ENCODE measurements at places on chromosomes 11 and 22. TPM values are rescaled to one million over a fixed set of nuclear protein-coding genes. Genes with fewer than 3 reads are reported as not detected.

GRCh38 chr11:72783144-72783905, 10.5 kb downstream of the STARD10 start:
- H3K4me1 ChIP-seq: peaks cover 37% of the 10 kb centered on the region
- no peak overlapping the region for H3K4me3 ChIP-seq
- H3K27ac ChIP-seq: no peak overlapping the region
- no peak for DNase-seq
- no peaks in the 10 kb centered on the region for H3K36me3 ChIP-seq

DNA sequence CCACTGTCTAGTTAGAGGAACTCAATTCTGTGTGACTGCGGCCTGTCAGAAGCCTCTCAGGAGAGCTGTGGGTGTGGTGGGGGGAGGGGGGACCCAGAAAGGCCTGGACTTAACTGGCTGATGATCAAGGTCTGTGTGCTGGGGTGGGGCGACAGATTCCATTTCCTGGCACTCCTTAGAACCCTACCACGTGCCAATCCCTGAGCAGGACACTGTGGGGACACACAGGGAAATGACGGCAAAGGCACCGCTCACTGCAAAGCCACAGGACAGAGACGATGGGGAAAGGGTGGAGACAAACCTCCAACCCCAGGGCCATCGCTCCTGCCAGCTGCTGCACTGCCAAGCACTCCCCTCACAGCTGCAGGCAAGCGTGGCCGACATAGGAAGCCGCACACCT, 58.4 kb upstream of the BID start:
- H3K4me3 ChIP-seq: no peak overlapping the region
- H3K27ac ChIP-seq: peak overlapping the region; percentile 88
- H3K36me3 ChIP-seq: peaks cover 21% of the 10 kb centered on the region
- peaks cover 79% of the 10 kb centered on the region for H3K4me1 ChIP-seq

DNA sequence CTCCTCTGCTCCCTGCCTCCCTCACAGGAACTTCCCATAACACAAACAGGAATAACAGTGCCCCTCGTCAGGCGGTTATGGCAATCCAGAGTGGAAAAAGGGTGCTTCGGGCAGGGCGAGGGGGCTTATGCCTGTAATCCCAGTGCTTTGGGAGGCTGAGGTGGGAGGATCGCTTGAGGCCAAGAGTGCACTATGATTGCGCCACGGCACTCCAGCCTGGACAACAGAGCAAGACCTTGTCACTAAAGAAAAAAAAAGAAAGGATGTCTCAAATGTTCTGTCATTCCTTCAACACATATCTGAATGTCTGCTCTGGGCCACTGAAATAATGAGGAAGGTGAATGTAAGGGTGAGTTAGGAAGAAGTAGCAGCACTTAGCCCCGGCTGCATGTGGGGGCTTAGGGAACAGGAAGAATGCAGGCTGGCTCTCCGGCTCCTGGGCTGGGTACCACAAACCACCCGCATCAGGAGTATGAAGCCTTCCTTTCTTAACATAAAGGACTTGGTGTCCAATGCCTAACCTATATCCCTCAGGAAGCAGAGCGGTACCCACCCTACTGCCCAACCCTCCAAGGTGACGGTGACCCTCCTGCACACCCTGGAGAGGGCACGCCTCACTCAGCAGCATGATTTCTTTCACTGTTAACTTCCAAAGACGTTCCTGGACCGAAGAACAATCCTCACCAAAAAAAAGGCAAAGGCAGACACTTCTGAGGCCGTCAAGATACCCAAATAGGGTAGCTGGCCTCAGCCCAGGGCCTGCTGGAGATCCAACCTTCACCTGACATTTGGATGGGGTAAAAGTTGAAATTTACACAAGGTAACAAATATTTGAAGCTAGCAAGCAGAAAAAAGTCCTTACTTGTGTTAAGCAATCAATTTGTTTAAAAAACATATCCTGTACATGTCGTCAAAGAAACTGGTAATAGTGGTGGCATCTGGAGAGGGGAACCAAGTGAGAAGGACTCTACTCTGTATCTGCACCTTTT, 3.8 kb downstream of the CPT1A start:
- peak overlapping the region; percentile 99 for H3K4me3 ChIP-seq
- H3K36me3 ChIP-seq: peaks cover 4% of the 10 kb centered on the region
- H3K4me1 ChIP-seq: peaks cover 91% of the 10 kb centered on the region
- no peaks in the 10 kb centered on the region for H3K27me3 ChIP-seq
- peak overlapping the region; percentile 97 for H3K27ac ChIP-seq
- DNase-seq: no peak

- peaks cover 70% of the 10 kb centered on the region for H3K36me3 ChIP-seq
- H3K4me3 ChIP-seq: no peak overlapping the region
- H3K27ac ChIP-seq: peak overlapping the region; percentile 90
Measured at GRCh38 chr22:41524809-41525449, 19.3 kb downstream of the POLR3H start.

DNA sequence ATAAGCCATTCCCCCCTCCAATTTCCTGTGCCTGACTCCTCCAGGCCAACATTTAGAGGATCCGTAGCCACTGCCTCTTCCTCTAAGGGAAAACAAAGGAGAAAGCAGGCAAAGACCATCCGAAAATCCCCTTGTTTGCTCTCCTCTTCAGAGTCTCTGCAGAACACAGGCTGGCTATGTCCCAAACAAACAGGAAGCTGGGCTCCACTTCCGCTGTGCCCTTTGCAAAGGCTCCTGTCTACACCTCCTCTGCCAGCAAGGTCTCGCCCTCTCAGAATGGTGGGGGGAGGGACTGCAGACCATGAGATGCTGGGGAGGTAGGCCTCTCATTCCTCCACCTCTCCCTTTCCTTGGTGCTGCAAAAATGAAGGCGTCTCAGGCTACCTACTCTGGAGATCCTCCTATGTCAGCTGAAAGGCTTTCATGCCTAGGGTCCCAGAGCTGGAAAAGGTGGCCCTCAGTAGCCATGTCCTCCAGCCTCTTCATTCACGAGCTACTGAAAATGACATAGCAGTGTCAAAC, 596.2 kb downstream of the BUD13 start:
- no peaks in the 10 kb centered on the region for H3K27me3 ChIP-seq
- H3K36me3 ChIP-seq: no peaks in the 10 kb centered on the region
- H3K27ac ChIP-seq: no peak overlapping the region
- DNase-seq: no peak
- no peak overlapping the region for H3K4me3 ChIP-seq

The SERHL2 gene
- 3.1 TPM for total RNA-seq

The DGCR8 gene
- 20.8 TPM for total RNA-seq

The APOA4 gene
- total RNA-seq: 0.40 TPM

- no peaks in the 10 kb centered on the region for H3K27me3 ChIP-seq
- no peak overlapping the region for H3K4me3 ChIP-seq
- peaks cover 46% of the 10 kb centered on the region for H3K36me3 ChIP-seq
- H3K4me1 ChIP-seq: peaks cover 8% of the 10 kb centered on the region
Measured at GRCh38 chr11:44928144-44928543, 22.5 kb downstream of the TP53I11 start.

The TBX10 gene
- not detected for total RNA-seq

The CRYBB3 gene
- total RNA-seq: not detected

GRCh38 chr11:67054836-67055523, 1.7 kb upstream of the RHOD start:
- no peaks in the 10 kb centered on the region for H3K36me3 ChIP-seq
- no peak overlapping the region for H3K4me3 ChIP-seq
- H3K27ac ChIP-seq: no peak overlapping the region
- DNase-seq: no peak
- H3K4me1 ChIP-seq: peaks cover 28% of the 10 kb centered on the region
- H3K27me3 ChIP-seq: peaks cover 10% of the 10 kb centered on the region

The RFPL3 gene
- total RNA-seq: not detected

DNA sequence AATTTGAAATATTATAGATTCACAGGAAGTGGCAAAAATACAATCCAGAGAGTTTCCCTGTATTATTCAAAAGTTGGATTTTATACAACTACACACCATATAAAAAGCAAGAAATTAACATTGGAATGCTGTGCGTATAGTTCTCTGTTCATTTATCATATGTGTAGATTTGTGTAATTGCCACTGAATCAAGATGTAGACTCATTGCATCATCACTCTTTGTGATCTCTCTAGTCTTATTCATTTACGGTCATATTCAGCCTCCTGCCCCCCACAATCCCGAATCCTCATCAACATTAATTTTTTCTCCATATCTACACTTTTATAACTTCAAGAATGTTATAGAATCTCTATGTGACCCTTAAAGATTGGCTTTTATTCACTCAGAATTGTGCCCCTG, 390.6 kb upstream of the B3GAT1 start:
- peaks cover 55% of the 10 kb centered on the region for H3K27me3 ChIP-seq
- H3K36me3 ChIP-seq: no peaks in the 10 kb centered on the region
- H3K27ac ChIP-seq: no peak overlapping the region
- H3K4me3 ChIP-seq: no peak overlapping the region

The MIOX gene
- not detected for total RNA-seq

DNA sequence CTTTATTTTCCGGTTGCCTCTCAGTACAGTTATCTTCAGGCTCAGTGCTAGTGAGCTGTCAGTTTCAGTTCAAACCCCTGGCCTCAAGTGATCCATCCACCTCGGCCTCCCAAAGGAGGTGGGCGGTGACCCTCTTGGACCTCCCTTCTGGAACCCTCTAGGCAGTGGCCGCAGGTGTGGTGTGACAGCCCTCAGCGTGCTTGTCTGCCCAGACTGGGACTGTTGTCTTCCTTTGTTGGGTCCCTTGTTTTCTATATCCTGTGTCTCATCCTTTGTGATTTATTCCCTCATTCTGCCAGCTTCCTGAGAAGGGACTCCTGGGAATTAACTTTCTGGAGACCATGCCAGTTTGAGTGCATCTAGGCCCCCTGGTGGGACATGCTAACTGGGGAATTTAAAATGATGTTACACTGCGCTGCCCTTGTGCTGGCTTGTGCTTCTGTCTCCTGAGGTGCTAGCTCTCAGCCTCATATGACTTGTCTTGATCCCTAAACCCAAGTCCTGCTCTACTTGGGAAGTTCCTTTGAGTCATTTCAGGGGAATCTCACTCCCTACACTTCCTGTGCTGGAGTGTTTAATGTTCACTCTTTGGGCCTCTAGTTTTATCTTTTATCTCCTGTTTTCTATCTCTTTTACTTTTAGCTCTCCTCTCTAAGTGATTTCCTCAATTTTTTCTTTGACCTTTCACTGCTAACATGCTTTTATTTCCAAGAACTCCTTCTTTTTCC, 19.4 kb downstream of the MED15 start:
- H3K4me3 ChIP-seq: no peak overlapping the region
- no peak for DNase-seq
- H3K27me3 ChIP-seq: no peaks in the 10 kb centered on the region
- H3K27ac ChIP-seq: peak overlapping the region; percentile 9
- H3K36me3 ChIP-seq: peaks cover 20% of the 10 kb centered on the region
- peaks cover 74% of the 10 kb centered on the region for H3K4me1 ChIP-seq

The OR52H1 gene
- total RNA-seq: not detected

DNA sequence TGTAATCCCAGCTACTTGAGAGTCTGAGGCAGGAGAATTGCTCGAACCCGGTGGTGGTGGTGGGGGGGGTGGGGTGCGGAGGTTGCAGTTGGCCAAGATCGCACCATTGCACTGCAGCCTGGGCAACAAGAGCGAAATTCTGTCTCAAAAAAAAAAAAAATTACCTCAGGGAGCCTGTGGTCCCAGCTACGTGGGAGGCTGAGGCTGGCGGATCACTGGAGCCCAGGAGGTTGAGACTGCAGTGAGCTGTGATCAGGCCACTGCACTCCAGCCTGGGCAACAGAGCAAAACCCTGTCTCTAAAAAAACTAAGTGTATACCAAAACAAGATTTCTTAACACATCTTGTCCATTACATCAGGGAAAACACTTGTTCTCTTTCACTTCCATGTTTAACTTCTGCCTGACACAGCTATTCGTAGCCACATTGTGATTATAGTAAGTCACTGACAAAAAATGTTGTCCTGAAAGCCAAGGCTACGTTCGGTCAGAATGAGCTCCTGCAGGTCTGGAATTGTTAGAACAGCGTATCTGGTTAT, 1.4 kb downstream of the TMEM80 start:
- no peaks in the 10 kb centered on the region for H3K27me3 ChIP-seq
- peak overlapping the region; percentile 99 for H3K27ac ChIP-seq
- peaks cover 58% of the 10 kb centered on the region for H3K4me1 ChIP-seq
- no peak for DNase-seq
- peak overlapping the region; percentile 90 for H3K4me3 ChIP-seq
- H3K36me3 ChIP-seq: peaks cover 12% of the 10 kb centered on the region

GRCh38 chr22:44926124-44926475, 83.7 kb downstream of the PHF21B start:
- no peaks in the 10 kb centered on the region for H3K4me1 ChIP-seq
- H3K4me3 ChIP-seq: no peak overlapping the region
- no peaks in the 10 kb centered on the region for H3K27me3 ChIP-seq

GRCh38 chr22:38628444-38628843, 27.7 kb downstream of the FAM227A start:
- no peak overlapping the region for H3K27ac ChIP-seq
- H3K4me3 ChIP-seq: no peak overlapping the region
- H3K36me3 ChIP-seq: no peaks in the 10 kb centered on the region
- H3K4me1 ChIP-seq: no peaks in the 10 kb centered on the region
- no peak for DNase-seq
- no peaks in the 10 kb centered on the region for H3K27me3 ChIP-seq

GRCh38 chr11:72821221-72821919, 7.2 kb downstream of the ATG16L2 start:
- H3K4me1 ChIP-seq: peaks cover 26% of the 10 kb centered on the region
- H3K36me3 ChIP-seq: peaks cover 31% of the 10 kb centered on the region
- peak overlapping the region; percentile 61 for H3K4me3 ChIP-seq
- H3K27me3 ChIP-seq: no peaks in the 10 kb centered on the region

DNA sequence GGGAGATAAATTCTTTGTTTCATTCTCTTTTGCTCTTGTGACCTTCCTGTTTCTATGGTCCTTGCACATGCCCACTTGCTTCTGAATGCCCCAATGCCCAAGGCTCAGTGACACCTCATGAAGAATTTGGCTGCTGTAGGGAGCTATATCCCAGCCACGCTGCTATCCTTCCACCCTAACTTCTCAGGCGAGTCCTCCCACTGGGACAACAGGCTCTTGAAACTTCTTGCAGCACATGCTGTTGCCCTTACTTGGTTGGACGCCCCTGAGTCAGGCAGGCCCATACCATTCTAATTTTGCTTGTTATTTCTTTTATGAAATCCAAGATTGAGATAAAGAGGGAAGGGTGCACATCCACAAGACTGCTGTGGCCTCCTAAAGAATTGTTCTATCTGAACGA, 57.6 kb upstream of the BLID start:
- no peaks in the 10 kb centered on the region for H3K27me3 ChIP-seq
- DNase-seq: no peak
- no peak overlapping the region for H3K4me3 ChIP-seq
- H3K36me3 ChIP-seq: no peaks in the 10 kb centered on the region
- H3K4me1 ChIP-seq: peaks cover 10% of the 10 kb centered on the region

DNA sequence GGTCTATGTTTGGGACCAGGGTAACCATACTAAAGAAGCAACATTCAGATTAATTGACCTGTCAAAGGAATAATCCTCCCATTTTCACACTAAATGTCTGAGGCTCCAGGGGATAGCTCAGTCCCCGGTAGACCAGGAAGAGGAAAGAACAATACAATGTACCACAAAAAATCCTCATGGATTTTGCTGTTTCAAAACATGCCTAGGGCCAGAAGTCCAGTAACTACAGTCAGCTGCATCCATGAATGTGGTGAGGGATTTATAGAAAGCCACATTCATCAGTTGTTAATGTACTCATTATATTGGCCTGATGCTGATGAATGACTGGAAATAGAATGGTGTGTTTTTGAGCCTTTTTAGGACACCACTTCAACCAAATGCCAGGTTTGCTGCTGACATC, 6.9 kb upstream of the ETS1 start:
- no peak overlapping the region for H3K27ac ChIP-seq
- H3K4me3 ChIP-seq: no peak overlapping the region
- H3K4me1 ChIP-seq: no peaks in the 10 kb centered on the region
- H3K27me3 ChIP-seq: no peaks in the 10 kb centered on the region
- DNase-seq: no peak

- H3K4me3 ChIP-seq: no peak overlapping the region
- no peaks in the 10 kb centered on the region for H3K27me3 ChIP-seq
- peaks cover 84% of the 10 kb centered on the region for H3K36me3 ChIP-seq
- no peaks in the 10 kb centered on the region for H3K4me1 ChIP-seq
Measured at GRCh38 chr22:41146573-41146972, 54.2 kb downstream of the EP300 start.

The BTG4 gene
- total RNA-seq: not detected

Data from esophagus muscularis mucosa (tissue), 4 donors.